Activated T-helper 9 cell treated with anti-CD3 and anti-CD28 coated beads, Interleukin-2, amount 50 U/mL, for 16 hours (primary cell): ENCODE measurements at places on chromosomes 12 and 14.

DNA sequence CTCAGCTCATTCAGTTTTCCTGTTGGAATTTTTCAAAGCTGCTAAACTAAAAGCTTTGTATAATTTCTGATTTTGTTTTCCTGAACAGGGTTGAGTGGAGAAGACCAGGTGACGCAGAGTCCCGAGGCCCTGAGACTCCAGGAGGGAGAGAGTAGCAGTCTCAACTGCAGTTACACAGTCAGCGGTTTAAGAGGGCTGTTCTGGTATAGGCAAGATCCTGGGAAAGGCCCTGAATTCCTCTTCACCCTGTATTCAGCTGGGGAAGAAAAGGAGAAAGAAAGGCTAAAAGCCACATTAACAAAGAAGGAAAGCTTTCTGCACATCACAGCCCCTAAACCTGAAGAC is 367.1 kb upstream of the OR4E1 start:
- no peak for DNase-seq

DNA sequence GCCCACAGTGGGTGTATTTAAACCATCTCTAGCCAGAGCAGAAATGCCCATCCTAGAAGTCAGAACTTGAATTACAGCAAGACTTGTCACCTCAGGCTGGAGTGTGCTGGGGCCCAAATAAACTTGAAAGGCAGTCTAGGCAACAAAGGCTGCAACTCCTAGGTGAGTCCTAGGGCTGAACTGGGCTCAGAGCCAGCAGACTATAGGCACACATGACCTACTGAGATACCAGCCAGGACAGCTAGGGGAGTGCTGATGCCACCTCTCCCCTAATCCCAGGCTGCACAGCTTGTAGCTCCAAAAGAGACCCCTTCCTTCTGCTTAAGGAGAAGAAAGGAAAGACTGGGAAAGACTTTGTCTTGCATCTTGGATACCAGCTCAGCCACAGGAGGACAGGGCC is 106.0 kb downstream of the TXNDC16 start:
- no peak for DNase-seq

DNA sequence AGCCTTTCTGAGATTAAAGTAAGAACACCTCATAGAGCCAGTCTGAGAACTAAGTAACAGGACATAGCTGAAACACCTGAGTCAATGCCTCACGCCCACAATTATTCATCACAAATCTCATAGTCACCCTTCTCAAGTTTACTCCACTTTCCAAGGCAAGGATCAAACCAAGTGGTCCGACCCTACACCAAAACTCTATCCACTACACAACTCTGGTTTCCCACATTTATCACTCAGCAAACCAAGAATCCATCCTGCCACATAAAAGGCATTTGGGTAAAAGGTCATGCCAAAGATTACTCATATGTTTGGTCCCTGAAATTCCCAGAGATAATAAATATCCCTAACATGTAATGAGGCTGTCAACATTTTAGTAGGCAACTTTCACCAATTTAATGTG is 144.1 kb downstream of the RPAP3 start:
- no peak for DNase-seq

DNA sequence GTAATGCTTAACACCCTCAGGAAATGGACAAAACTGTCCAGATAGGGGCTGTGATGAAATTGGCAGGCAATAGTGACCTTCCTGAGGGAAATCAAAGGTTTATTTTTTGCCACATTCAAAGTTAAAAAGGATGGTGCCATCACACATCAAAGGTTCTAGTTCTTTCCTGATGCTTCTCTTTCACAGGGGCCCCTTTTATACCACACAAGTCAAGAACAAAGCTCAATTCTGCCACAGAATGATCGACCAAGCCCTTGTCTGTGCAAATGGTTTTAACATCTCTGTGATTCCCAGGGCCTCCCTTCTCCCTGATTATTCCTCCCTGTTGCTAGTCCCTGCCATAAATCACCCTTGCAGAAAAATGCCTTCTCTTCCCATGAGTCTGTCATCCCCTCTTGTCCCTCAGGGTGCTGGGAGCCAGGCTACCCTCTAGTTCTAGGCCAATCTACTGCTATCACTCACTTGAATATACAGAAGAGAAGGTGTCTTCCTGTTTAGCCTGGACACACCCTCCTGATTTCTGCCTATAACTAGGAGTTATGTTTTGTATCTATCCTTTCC is 22.7 kb downstream of the SMCO2 start:
- DNase-seq, result no peak

- DNase-seq, result no peak
Observed at GRCh38 chr12:131131808-131132117, 178.1 kb downstream of the ADGRD1 start.

DNA sequence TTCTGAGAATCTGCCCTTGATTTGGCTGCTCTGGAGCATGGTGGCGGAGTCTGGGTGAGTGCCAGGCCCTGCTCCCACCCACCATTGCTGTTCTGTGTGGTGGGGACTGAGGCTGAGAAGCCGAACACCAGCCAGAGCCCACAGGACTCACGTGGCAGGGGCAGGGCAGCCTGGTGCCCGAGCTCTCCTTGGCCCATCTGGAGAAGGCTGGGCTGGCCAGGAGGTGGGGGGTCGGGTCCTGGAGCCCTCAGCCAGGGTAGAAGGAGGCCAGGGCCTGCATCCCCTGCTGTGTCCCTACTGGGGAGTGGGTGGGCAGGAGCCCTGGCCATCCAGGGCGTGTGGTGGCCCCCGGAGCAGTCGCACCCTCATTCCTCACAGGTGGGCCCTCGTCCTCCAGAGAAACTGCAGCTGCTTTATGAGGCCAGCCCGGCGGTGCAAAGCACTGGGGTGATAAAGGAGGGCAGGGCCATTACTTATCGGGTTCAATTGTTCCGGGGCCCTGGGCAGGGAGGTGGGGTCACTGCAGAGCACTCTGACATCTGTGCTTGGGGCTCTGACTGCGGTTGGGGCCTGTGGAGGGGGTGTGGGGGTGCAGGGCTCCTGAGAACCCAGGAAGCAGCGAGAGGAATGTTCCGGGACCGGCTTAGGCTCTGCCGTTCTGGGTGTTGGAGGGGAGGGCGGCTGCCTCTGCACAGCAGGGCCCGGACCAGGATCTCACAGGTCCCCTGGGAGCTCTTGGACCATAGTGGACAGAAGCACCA is 217.5 kb upstream of the C14orf180 start:
- no peak for DNase-seq

GRCh38 chr12:64019101-64019500 is 174.6 kb downstream of the SRGAP1 start:
- DNase-seq, result no peak

DNA sequence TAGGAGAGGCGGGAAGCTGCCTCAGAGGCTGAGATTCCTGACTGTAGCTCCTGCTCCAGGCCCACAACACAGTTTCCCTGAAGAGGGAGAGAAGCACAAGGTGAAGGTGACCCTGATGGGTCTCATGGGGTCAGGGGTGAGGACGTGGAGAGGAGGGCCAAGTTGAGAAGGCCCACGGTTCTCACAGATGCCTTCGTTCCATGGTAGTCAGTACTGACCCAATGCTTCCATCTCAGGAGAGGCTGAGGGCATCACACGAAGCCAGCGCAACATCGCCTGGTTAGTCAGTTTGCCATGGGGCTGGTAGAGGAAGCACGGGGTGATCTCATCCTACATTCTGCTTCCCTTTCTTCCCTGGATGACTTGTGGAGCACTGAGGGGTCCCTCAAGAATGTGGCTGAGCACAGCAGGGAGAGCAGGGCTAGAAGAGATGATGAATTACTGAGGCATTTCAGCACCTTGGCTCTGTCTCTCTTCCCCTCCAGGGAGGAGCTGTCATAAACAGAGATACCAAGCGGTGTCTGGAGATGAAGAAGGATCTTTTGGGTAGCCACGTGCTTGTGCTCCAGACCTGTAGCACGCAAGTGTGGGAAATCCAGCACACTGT is 51.9 kb downstream of the GALNT8 start:
- DNase-seq, result no peak

GRCh38 chr12:10966314-10966713 is 20.4 kb downstream of the TAS2R50 start:
- DNase-seq, result no peak
